Skin of body (tissue), 3 donors: ENCODE measurements at places on chromosomes 11 and 22. TPM values are rescaled to one million over a fixed set of nuclear protein-coding genes. Genes with fewer than 3 reads are reported as not detected.

Gene GAS2
- total RNA-seq = 18.9 TPM

Gene SCARF2
- total RNA-seq = 10.3 TPM

Gene GPHA2
- not detected for total RNA-seq

Gene APOL5
- 0.69 TPM for total RNA-seq

Gene HEPN1
- not detected for total RNA-seq

Gene RCOR2
- 2.1 TPM for total RNA-seq

Gene CRYBB3
- not detected for total RNA-seq

Gene IRAG1
- total RNA-seq = 3.4 TPM

Gene KDELR3
- total RNA-seq = 24.0 TPM

Gene SLC22A9
- not detected for total RNA-seq

Gene SLC35C1
- 2.7 TPM for total RNA-seq

Gene OR2AG1
- not detected for total RNA-seq

Gene IGSF9B
- 2.0 TPM for total RNA-seq

Gene OR51B2
- 0.59 TPM for total RNA-seq

Gene LPXN
- 3.5 TPM for total RNA-seq

Gene SYT9
- 0.99 TPM for total RNA-seq

Gene KLHL35
- 0.99 TPM for total RNA-seq

Gene GTPBP1
- 42.4 TPM for total RNA-seq

Gene SYT12
- 1.3 TPM for total RNA-seq

Gene BATF2
- total RNA-seq = 0.20 TPM

Gene RAB3IL1
- total RNA-seq = 11.1 TPM

Gene HEPHL1
- total RNA-seq = 4.9 TPM

Gene OR2AG2
- 0.10 TPM for total RNA-seq

Gene OR8D4
- 0.30 TPM for total RNA-seq

Gene SLC7A4
- 0.69 TPM for total RNA-seq

Gene BTG4
- not detected for total RNA-seq

Gene PRAME
- total RNA-seq = not detected

Gene MS4A3
- total RNA-seq = 18.1 TPM

Gene OR2D2
- not detected for total RNA-seq

Gene HBB
- total RNA-seq = 2,108 TPM

Gene HPS4
- total RNA-seq = 30.2 TPM

Gene LINC01488
- not detected for total RNA-seq

Gene DDIAS
- 3.3 TPM for total RNA-seq

Gene MIOX
- total RNA-seq = not detected

Gene FREY1
- total RNA-seq = not detected

Gene TRPM5
- total RNA-seq = under 0.01 TPM

Gene CHRDL2
- 0.30 TPM for total RNA-seq

Gene NCR3LG1
- total RNA-seq = 1.8 TPM

Gene DERL3
- 0.49 TPM for total RNA-seq

Gene MMP8
- total RNA-seq = 8.4 TPM

Gene APOBEC3F
- total RNA-seq = 4.0 TPM

Gene KRTAP5-1
- 0.30 TPM for total RNA-seq

Gene CFAP300
- total RNA-seq = 4.6 TPM

Gene PLEKHB1
- 0.20 TPM for total RNA-seq

Gene SYT7
- total RNA-seq = 1.7 TPM

Gene IGF2
- total RNA-seq = 467 TPM

Gene GRM5
- 0.20 TPM for total RNA-seq

Gene NXPE2
- 0.20 TPM for total RNA-seq

Gene PRSS23
- 22.1 TPM for total RNA-seq

Gene RFPL3
- total RNA-seq = not detected

Gene SRSF8
- total RNA-seq = 17.5 TPM

Gene EEF1G
- total RNA-seq = 1,310 TPM

Gene SSTR3
- not detected for total RNA-seq

Gene PLAAT4
- total RNA-seq = 3.5 TPM

Gene PMM1
- total RNA-seq = 13.9 TPM

Gene CDC42EP1
- 8.9 TPM for total RNA-seq

Gene C22orf31
- total RNA-seq = 0.20 TPM
